NCI-H345 (cell line): ENCODE measurements at places on chromosomes 13 and 19.

DNA sequence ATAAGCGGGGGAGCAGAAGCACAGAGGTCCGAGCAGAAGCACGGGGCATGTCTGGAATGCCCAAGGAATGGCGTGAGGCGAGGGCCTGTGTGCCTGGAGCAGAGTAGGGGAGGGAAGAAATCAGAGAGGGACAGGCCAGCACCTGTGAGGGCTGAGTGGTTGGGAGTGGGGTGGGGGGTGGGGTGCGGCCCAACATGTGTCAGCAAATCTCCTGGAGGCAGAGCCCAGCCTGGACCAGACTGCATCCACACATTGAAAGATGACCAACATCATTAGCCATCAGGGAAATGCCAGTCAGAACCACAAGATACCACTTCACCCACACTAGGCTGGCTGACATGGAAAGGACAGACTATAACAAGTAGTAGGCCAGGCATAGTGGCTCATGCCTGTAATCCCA is 11.2 kb downstream of the CLASRP start:
- no peak for DNase-seq

DNA sequence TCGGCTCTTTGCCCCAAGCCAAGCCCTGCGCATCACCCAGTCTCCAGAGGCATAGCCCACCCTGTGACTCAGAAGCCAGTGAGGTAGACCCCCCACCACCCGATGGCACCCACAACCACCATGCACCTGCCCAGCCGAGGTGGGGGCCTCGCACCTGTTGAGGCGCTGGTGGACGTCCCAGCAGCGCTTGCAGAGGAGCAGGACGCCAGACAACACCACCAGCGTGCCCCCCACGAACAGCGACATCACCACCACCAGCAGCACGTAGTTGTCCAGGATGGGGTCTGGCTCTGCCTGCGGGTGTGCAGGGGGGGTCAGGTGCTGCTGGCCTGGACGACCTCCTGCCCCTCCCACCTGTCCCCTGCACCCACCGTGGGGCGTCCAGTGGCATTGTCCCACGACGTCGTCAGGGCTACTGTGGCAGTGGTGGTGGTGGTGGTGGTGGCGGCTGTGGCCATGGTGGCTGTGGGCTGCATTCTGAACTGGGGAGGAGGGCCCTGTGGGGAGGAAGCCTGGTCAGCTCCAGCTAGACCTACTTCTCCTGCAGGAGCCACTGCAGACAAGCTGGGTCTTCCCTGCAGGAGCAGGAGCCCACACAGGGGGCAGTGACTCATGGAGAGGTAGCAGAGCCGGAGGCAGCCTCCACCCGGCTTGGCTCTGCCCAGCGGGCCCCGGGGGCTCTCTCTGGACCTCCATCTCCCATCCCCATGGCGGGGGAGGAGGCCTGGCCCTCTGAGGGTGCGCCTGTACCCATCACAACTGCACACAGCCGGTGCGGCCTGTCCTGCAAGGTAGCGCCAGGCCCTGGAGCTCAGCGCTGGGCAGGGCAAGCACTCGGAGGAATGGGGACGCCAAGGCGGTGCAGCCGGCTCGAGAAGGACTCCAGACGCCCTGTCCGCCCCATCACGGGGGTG is 1.9 kb downstream of the CBARP start:
- DNase-seq, result no peak

GRCh38 chr13:28248080-28248479 is 109.7 kb downstream of the PAN3 start:
- no peak for DNase-seq

DNA sequence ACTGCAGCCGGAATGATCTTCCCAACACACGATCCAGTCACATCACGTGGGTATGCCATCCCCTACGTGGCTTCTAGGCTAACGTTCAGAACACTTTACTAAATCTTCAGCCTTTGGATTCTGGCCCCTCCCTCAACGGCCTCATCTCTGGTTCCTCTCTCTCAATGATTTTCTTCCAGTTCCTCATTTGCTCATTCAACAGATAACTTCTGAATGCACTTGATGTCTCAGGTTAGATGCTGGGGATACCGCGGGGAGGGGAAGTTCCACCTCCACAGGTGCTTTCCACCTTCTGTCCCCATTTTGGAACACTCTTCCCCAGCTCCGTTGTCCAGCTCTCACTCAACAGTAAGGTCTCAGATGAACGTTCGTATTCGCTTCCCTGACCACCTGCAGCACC is 66.1 kb downstream of the ATP7B start:
- no peak for DNase-seq

- peak; percentile 52 for DNase-seq
Observed at GRCh38 chr13:70568571-70568970, 460.3 kb upstream of the KLHL1 start.

DNA sequence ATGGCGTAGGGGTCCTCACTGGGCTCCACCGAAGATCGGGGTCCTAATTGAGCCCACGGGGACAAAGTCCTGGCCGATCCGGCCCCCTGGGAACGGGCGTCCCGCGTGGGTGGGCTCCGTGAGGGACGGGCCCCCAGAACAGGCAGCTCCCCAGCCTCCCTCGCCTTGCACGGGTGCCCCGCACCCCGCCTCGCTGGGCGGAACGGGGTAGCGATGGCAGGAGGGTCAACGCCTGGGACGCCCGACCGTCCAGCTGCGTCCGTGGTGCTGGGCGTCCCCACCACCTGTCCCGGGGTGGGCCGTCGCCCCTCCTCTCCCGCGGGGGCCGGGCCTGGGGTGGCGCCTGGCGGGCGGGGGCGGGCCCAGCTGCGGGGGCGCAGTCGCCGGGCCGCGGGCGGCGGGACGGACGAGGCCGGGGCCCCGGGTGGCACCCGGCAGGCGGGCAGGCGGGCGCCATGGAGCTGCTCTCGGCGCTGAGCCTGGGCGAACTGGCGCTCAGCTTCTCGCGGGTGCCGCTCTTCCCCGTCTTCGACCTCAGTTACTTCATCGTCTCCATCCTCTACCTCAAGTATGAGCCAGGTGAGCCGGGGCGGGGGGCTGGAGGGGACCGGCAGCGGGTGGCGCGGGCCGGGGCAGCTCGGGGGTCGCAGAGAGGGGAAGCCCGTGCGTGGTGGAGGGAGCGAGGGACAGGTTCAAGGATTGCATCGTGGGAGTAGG is at the start of gene TMEM38A:
Gene TMEM38A, plus strand, starts transcription at position 377 of the 717 bp plus-strand sequence. Its CDS starts 79 bp downstream, at position 456.
- DNase-seq, result peak; percentile 29

GRCh38 chr19:3914199-3914598 is 18.7 kb upstream of the NMRK2 start:
- DNase-seq, result no peak

DNA sequence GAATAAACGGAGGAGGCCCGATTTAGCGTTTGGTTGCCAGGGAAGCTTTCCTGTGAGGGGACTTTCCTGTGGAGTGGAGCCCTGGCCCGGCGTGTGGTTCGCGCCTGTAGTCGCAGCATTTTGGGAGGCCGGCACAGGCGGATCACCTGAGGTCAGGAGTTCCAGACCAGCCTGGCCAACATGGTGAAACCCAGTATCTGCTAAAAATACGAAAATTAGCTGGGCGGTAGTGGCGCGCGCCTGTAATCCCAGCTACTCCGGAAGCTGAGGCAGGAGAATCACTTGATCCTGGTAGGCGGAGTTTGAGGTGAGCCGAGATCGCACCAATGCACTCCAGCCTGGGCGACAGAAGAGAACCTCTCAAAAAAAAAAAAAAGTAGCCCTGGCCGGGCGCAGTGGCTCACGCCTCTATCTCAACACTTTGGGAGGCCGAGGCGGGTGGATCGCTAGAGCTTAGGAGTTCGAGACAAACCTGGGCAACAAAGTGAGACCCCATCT is 6.9 kb downstream of the KANK3 start:
- no peak for DNase-seq

DNA sequence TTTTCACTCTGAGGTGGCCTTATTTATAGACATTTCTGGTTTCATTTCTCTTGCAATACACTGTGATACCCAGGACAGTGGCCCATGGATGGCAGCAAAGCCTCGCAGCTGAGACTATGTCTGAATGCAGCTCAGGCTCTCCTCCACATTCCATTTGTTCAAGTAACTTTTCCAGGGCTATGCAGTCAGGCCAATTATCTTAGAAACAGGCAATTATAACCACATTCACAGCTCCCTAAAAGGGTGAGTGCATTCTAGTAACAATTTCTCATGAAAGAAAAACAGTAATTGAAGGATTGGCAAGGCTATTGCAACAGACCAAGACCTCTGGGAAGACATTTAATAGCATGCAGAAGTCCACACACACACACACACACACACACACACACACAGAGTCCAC is 264.0 kb downstream of the TBC1D4 start:
- DNase-seq, result no peak

GRCh38 chr13:20124303-20124702 is 36.5 kb downstream of the GJA3 start:
- no peak for DNase-seq

DNA sequence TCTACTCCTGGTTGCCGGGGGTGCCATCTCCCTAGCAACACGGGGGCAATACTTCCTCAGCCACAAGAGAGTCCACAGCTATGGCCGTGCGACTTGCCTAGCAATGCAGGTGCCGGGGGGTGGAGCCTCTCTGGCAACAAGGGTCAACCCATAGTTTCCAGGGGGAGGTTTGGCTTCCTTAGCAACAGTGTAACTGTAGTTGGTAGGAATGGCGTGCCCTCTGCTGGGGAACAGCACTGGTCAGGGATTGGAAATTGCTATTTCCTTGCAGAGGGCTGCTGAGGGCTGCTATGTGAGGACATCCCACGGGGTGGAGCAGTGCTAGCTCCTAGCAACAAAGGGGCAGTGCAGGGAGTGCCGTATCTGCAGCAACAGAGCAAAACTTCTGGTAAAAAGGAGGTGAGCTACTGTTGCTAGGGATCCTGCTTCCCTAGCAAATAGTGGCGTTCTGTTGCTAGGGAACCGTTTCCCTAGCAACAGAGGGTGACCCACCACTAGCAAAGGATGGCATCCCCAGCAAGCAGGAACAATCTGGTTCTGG is 7.0 kb upstream of the TMC4 start:
- no peak for DNase-seq

DNA sequence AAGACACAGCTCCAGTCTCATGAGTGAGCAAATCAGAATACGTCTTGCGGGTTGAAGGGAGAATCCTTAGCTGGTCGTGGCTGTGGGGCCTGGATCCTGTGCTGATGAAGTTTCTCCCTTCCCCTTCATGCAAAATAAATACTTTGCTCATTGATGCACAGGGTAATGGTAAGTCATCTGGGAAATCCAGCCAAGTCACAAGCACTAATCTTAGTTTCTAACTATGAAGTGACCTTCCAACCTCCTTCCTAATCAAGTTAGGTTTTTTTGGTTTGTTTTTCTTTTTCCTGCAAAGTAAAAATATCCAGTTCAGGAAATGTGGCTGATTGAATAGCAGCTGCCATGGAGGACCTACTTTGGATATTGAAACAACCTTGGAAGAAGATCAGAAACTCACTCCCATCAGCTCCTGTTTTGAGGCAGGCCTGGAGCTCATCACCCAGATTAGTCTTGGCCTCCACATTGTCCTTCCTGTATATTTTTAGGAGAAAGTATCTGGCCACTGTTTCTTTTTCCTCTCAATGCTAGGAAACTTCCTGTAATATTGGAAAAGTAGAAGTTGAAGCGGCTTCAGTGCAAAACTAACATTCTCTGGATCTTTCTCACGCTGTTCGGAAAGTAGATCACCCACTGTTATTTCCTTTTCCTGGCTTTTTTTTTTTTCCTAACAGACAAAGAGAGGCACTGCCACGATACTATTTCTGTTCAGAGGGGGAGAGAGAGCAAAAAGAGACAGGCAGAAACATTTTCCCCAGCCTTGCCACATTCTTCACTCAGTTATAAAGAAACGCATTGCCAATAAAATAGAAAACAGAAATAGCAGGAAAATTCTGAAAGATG is 12.3 kb upstream of the ARL11 start:
- no peak for DNase-seq
